Naive B cell (primary cell): ENCODE measurements at places on chromosomes 6 and 20.

DNA sequence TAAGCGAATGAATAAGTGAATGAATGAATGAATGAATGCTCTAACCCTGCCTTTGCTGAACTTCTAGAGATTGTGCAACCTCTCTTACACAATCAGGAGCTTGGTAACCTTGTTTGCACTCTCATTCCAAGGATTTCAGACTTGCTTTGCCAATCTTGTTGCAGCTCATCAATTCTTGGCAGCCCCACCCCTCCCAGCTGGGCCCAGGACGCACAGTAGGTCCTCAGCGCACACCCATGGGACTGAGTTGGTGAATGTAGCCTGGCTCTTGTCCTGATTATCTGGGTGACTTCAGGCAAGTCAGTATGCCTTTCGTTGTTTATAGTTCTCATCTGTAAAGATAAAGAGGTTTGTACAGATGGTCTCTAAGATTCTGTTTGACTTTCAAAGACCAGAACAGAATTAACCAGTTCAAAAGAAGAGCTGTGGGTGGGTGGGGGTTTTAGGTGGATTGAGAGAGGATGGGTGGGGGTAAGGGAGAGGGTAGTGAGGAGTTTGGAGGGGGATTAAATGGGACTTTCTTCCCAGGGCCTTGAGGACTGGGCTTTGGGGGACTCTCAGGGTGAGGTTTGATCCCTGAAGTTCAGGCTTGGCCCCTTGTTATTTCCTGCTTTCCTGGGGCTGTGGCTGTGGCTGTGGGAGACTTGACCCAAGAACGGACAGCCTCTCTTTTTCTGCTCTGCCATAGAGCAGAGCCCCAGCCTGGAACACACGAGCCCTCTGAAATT, 33.2 kb downstream of the VEGFA start:
- no peak for DNase-seq

DNA sequence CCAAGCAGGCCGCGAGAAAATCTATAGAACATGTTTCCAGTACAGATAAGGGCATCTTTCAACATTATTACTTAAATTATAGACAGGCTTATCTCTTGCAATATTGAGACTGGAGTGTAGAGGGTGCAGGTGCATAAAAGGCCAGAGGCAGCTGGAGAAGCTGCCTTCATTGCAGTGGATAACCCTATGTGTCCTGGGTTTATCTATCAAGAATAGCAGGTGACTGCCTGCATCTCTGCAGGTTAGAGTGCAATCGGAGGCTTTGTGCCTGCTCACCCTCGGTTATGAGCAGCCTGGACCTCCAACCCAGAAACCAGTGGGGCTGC, 28.7 kb upstream of the ECI2 start:
- no peak for DNase-seq

GRCh38 chr6:89260832-89261231, 43.7 kb upstream of the GABRR1 start:
- DNase-seq = no peak

DNA sequence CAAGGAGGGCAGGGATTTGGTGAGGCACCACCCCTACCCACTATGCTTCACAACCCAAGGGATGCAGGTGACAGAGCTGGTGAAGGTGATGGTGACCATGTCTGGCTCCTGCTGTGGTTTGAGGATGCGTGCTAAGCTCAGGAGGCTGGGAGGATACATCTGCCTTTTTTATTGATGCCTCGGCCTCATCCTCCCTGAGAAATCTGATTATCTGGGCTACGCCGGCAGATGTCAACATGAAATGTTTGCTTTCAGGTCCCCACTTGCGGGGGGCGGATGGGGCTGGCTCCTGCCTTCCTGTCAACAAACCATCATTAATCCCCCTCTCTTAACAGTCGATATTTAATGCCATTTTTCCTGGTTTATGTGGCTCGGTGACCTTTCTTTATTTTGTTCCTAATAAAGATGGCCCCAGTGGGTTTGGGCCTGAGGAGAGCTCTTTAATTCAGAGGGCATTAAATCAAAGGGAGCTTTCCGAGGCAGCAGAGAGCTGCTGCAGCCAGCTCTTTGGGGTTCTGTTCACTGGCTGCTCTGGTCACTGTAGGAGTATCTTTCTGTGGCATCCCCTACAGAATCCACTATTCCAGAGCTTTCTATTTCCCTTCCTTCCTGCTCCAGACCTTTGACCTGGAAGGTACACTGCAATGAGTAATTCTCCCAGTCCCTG, 33.5 kb upstream of the LRFN2 start:
- DNase-seq = no peak

GRCh38 chr6:153013438-153013837, 10.9 kb upstream of the MTRF1L start:
- DNase-seq = no peak

- DNase-seq = no peak
Observed at GRCh38 chr20:64113444-64113775, 6.0 kb upstream of the NPBWR2 start.

GRCh38 chr20:25239387-25240370, 8.2 kb upstream of the PYGB start:
- DNase-seq = no peak

DNA sequence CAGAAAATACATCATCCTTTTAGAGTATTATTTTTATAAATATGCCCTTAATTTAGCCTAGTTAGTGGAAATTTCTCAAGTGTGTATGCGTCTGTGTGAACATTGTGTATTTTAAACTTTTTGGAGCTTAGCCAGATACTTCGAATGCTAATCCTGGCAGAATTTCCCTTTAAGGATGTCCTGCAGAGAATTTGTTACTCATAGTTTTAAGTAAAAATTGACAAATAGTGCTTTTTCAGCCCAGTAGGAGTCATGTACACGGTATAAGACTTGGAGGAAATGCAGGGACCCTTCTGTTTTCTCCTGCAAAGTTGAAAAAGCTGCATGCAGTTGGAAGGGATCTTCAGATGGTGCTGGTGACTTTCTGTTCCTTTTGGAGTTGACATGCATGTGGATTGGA, at the start of gene FHL5:
Gene FHL5 (plus strand): TSS at position 243 of the 400 bp plus-strand sequence. CDS start 40,486 bp downstream, outside the sequence.
- no peak for DNase-seq

GRCh38 chr6:161222706-161223234, 51.1 kb downstream of the AGPAT4 start:
- no peak for DNase-seq

DNA sequence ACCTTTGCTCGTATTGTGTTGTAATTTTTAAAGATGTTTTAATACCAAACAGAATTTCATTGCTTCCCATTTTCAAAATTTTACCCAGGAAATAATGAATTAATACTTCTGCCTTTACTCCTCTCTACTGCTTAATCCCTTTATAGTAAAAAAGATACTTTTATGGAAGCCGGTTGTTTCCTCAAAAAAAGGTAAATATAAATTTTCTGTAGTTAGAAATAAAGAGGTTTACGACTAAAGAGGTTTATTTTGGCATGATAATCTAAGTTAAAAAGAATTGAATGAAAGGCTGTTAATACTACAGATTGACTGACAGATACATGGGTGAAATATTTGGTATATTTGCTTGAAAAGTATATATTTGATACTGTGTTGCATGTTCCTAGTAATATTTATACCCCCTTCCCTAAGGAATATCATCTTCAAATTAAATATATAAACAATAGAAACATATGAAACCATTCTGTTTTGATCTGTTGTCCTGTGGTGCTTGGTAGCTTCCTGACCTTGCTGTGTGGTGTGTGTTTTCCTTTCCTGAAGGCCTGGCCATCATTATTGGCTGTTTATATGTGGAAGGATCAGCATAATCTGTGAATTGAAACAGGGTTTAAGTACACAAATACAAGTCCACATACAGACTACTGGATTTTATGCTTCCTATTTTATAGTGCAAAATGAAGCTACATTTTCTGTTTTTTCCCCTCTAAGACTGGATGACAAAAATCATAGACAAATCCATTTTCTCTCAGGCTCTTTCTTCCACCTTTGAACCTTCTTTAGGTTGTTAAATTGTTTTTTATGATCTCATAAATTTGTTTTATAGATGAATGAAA, 2.3 kb downstream of the LIN28B start:
- DNase-seq = no peak

DNA sequence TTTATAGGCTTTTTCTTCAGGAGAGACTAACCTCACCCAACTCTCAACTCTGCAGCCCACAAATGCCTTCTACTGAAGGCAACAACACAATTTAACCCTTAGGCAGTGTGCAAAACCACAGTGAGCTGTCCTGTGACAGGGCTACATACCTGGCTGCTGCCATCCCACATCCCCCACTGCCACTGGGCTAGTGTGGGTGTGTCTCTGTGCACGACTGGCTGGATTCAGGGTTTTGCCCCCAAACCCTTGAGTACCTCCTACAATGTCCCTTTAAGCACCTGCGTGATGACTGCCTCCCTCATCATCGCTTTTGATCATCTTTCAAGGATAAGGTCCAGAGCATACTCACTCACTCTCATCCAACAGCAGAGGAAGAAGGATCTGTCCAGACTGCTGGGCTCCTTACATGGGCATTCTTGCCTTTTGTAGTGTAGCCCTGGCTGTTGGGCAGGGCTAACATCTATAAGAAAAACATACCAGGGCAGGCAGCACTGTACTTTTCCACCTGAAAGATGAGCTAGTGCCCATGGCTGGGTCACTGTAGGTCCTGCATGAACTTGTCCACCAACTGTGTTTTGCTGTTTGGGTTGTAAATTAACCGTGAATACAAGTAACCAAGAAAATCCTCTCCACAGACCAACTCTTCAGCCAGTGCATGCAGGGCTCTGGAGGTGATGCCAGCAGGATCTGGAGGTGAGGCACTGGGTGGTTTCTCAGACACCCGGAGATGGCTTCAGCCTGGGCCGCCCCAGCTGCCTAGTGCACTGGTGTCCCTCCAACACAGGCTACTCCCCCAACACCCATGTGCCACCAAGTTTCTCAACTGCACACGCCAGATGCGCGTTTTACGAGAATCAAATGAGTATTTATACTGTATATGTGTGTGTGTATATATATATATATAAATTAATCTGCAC, 45.2 kb downstream of the PLCG1 start:
- no peak for DNase-seq

DNA sequence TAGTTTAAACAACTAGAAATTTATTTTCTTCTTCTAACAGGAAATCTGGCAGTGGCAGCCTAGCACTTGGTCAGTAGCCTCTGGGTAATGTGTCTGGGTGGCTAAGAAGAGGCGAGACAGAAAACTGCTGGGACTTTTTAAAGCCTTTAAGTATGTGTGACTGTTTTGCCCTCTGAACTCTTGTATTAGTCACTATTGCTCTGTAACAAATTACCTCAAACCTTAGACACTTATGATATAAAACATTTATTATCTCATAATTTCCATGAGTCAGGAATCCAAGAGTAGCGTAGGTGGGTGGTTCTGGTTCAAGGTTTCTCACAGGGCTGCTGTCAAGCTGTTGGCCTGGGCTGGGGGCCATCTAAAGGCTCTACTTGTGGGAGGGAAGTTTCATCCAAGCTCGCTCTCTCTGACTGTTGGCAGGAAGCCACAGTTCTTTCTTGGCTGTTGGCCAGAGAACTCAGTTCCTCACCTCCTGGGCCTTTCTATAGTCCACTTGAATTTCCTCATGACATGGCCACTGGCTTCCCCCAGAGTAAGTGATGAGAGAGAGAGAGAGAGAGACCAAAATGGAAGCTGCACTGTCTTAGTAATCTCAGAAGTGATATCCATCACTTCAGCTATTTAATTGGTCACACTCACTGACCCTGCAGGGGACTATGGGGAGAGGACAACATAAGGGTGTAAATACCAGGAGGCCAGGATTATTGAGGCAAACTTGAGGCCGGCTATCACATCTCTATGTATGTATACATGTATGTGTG, 17.4 kb upstream of the TBC1D22B start:
- DNase-seq = no peak
